Caco-2 (cell line): ENCODE measurements at places on chromosomes 1 and 21. TPM values are rescaled to one million over a fixed set of nuclear protein-coding genes. Genes with fewer than 3 reads are reported as not detected.

The IL19 gene
- total RNA-seq: not detected in 2 replicates

GRCh38 chr1:956636-957035 is 2.4 kb downstream of the NOC2L start:
- no peak for DNase-seq

The PADI2 gene
- total RNA-seq: 0.73 and 0.84 TPM in 2 replicates

The OVAAL gene
- total RNA-seq: not detected in 2 replicates

- no peak for DNase-seq
Measured at GRCh38 chr21:46393451-46393940, 65.2 kb upstream of the DIP2A start.

GRCh38 chr1:101241485-101242225 is 4.8 kb downstream of the S1PR1 start:
- DNase-seq: no peak

DNA sequence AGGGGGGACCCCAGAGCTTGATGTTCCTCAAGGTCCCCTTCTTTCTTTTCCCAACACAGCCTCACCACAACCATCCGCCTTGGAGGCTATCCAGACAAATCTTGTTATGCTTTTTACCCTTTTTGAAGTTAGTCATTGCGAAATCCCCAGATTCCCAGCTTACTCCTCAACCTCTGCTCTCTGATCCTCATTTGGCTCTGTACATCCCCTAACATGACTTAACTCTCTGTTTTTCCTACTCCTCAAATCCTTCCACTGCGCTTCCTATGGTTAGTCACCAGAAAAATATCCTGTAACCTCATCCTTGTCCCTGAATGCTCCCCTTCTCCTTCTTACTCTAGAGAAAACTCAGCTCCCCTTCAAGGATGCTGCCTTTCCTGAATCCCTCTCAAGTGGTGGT is 189.1 kb upstream of the POU3F1 start:
- DNase-seq: no peak

- DNase-seq: no peak
Measured at GRCh38 chr1:220227393-220227792, 44.9 kb downstream of the RAB3GAP2 start.

- no peak for DNase-seq
Measured at GRCh38 chr1:41097105-41097504, 75.6 kb upstream of the SLFNL1 start.

The KRTAP12-2 gene
- total RNA-seq: not detected in 2 replicates

DNA sequence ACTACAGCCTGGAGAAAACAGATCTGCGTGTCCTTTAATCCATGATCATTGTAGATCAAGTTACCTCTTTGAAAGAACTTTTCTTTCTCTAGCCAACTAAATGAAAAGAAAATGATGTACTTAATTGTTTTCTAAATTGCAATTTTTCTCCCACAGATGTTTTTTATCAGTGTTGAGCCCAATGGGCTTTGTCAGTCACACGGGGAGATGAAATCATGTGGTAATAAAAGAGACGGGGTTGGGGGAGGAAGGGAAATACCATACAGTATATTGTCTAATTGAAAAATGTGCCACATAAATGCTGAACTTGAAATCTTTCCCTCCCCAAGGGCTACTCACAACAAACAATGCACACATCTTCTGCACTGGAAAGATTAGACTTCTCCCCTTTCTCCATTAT is 58.4 kb downstream of the NTMT2 start:
- no peak for DNase-seq

DNA sequence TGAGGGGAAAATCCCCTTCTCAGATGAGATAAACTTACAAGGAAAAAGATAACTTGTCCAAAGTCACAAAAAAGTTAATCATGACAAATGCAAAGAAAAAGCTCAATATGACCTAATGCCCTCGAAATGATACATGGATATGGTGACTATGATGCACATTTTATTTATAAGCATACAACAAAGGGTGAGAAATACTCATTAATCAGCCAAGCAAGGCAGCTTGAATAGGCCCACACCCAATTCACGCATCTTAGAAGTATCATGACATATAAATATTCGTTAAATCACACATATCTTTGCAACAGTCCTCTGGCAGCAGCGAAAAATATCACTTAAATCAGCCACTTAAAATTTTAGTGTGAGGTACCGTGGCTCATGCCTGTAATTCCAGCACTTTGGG is 21.7 kb downstream of the EPS15 start:
- DNase-seq: no peak

DNA sequence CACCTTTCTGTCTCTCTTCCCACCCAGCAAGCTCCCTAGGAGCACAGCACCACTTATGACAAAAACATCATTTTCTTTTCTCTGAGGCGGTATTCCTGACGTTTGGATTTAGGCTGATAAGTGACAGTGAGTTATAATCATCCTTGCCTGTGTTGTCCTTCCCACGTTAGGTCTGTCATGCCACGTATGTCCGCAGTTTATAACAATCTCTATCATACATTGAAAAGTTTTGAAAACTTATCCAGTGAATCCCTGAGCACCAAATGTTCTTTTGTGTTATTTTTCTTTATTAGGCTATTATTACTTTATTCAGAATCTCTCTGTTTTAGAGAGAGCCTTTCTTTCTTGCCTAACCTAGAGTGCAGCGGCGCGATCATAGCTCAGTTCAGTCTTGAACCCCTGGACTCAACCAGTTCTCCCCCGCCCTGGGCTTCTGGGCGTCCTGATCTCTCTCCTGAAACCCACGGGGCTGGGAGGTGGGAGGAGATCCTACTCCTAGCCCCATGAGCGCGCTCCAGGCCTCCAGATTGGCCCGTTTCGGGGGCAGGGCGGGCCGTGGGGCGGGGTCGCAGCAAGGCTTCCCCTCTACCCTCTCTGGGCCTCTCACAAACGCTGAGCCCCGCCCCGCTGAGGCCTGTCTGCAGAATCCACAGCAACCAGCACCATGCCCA is at the start of gene GSTM2:
TSS of gene GSTM2 (plus strand) at position 606 of the 671 bp plus-strand sequence. CDS start at position 665, 59 bp downstream.
- DNase-seq: no peak
